Brain (organoid and tissue), 16 donors: ENCODE measurements at places on chromosomes 7 and 10.

GRCh38 chr7:115340828-115341227, 418.9 kb downstream of the MDFIC start:
- no peak for DNase-seq

DNA sequence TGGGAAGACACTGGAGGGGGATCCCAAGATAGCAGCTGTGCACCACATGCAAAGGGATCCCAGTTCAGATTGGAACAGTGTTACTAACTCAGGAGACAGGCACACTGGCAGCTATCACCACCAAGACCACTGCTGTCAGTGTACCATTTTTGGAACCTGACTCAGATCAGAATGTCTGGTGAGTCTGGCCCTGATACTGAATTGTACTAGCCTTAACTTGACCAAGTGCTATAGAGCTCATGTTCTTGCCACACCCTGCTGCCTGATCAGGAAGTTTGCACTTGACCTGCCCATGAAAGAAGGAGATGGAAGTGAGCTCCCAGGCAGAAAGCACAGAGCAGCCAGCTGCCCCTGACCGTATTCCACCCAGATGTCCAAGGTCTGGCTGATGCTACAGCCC, 4.8 kb upstream of the PRRT4 start:
- no peak for DNase-seq

GRCh38 chr10:74021248-74022055, 23.5 kb downstream of the VCL start:
- no peak for DNase-seq

GRCh38 chr10:121886997-121887622, 40.7 kb downstream of the ATE1 start:
- DNase-seq = peak; percentile 69

DNA sequence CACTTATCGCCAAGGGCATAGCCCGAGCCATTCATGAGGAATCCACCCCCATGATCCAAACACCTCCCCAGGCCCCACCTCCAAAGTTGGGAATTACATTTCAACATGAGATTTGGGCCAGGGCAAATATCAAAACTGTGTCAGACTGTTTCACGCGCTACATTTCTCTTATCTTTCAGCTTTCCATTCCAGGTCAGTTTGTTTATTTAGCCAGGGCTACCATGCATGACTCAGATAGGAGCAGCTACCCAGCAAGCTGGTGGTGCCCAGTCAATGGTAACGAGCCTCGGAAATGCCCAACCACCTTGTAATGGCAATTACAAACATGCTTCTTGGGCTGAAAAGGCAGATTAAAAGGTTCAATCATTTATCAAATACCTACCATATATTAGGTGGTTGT, 43.6 kb upstream of the BAMBI start:
- no peak for DNase-seq

GRCh38 chr7:124914298-124914697, 15.3 kb downstream of the POT1 start:
- no peak for DNase-seq
